Keratinocyte (primary cell): ENCODE measurements at places on chromosomes 5 and 9. TPM values are rescaled to one million over a fixed set of nuclear protein-coding genes. Genes with fewer than 3 reads are reported as not detected.

DNA sequence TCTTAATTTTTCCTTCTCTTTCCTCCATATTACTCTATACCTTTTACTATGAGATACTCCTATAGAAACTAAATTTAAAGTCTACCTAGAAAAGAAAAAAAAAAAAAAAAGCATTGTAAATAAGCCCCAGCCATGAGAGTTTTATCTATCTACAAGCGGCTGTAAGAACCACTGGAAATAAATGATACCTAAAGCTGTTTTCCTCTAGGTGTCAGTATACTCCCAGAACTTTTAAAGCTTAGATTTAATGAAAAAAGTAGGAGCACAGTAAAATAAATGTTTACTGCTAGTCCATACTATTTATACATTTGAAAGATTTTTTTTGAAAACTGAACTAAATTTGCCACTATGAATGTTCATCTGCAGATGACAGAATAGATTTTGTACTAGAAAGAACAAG, 26.2 kb downstream of the TYRP1 start:
- DNase-seq = no peak

- no peak for DNase-seq
Observed at GRCh38 chr5:43230707-43231106, 38.7 kb downstream of the NIM1K start.

DNA sequence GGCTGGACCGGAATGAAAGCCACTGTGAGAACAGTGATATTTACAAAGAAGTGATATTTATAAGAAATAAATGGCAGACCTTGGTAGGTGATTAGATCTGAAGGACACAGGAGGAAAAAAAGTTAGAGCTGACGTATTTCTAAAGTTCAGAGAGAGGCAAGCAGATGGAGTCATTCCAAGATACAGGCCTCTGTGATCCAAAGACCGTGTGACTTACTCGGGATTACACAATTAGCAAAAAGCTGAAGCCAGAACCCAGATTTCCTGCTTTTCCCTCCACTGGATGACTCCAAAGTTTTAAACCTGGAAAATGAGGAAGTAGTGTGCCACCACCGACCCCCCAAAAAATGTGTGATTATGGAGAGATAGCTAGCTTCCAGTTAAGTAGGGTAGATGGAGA, 3.1 kb upstream of the DOCK8 start:
- no peak for DNase-seq

CCL27 gene
- polyA plus RNA-seq = 0.46 to 1.1 TPM (median 1.1 TPM) in 3 replicates

ANKRD18A gene
- polyA plus RNA-seq = 1.7 to 4.5 TPM (median 4.0 TPM) in 3 replicates

PNPLA7 gene
- polyA plus RNA-seq = 0.17 to 0.34 TPM (median 0.18 TPM) in 3 replicates
